ENCODE measurements at places on chromosomes 2 and 18. TPM values are rescaled to one million over a fixed set of nuclear protein-coding genes. Genes with fewer than 3 reads are reported as not detected.
A peak's percentile ranks its signal among the peaks of the same experiment; 100 is the strongest.

DNA sequence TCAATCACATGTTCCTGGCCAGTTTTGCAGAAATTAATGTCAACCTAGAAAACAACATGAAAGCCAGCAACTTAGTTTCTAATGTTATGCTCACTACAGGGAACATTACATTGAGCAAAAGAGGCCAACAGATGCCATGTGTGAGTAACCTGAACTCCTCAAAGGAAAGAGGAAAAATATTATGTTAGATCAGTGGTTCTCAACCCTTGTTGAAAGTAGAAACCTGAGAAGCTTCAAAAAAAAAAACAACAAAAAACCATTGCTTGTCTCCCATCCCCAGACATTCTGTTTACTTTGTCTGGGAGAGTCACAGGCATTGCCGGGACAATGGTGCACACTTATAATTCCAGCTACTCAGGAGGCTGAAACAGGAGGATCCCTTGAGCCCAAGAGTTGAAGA, 57.7 kb downstream of the METTL4 start:
- no peaks in the 10 kb centered on the region for H3K27me3 ChIP-seq
- no peaks in the 10 kb centered on the region for H3K36me3 ChIP-seq
- peaks cover 33% of the 10 kb centered on the region for H3K4me1 ChIP-seq
- H3K27ac ChIP-seq = peak overlapping the region; percentile 42
- no peak overlapping the region for H3K4me3 ChIP-seq

The GREB1 gene
- total RNA-seq = 0.55 TPM

DNA sequence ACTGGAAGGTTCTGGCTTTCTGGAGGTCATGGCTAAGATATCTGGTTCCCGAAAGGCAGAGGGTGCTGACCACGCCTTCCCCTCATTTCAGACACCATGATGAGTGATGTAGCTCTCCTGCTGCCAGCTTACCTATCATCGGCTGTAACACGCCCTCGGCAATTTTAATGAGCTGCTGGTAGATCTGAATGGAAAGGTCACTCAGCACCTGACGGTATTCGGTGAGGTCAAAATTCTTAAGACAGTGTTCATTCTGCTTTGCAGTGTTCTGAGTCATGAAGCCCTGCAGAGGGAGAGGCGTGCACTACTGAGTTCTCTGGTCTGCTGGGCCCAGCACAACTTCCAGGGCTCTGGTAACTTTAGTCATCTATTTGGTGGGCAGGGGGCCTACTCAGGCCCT, 25.7 kb upstream of the ACAA2 start:
- no peaks in the 10 kb centered on the region for H3K36me3 ChIP-seq
- H3K27me3 ChIP-seq = no peaks in the 10 kb centered on the region
- DNase-seq = no peak
- peaks cover 19% of the 10 kb centered on the region for H3K4me1 ChIP-seq

GRCh38 chr2:197952540-197953202, 148.3 kb downstream of the PLCL1 start:
- DNase-seq = no peak
- no peak overlapping the region for H3K27ac ChIP-seq
- no peak overlapping the region for H3K4me3 ChIP-seq
- peaks cover 17% of the 10 kb centered on the region for H3K27me3 ChIP-seq

DNA sequence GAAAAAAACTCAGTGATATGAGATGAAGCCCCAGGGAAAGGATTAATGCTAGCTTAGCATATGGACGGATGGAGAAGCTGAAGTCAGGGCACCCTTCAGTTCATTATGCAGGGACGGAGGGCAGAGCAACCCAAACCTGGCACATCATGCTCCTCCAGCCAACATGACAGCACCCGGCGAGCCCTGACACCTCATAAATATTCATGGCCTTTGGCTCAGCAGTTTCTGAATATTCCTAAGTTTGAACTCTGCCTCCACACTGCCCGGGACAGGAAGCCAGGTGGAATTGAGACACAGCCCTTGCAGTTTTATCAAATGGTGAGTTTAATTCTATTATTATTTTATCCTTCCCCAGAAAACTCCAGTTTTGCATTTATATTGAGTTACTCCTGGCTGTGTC, 87.3 kb upstream of the SH3BP4 start:
- no peak for DNase-seq
- H3K27me3 ChIP-seq = no peaks in the 10 kb centered on the region
- H3K27ac ChIP-seq = no peak overlapping the region
- no peaks in the 10 kb centered on the region for H3K36me3 ChIP-seq

DNA sequence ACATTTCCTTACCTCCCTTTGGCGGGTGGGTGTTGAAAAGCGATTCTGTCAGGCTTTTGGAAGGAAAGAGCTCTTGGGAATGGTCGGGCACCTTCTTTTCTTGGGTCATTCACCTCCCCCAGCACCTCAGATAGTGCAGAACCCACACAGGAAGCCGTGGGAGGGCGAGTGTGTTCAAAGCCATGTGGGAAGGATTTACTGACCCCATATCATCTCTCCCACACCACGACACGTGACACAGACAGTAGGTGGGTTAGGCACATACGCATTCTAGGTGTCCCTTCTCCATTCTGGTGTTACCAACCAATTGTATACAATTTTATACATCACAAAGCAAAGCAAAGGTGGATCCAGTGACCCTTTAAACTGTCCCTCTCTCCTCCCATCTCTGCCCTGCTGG, 263.7 kb upstream of the REV1 start:
- DNase-seq = no peak
- peak overlapping the region; percentile 10 for H3K27ac ChIP-seq
- H3K4me3 ChIP-seq = no peak overlapping the region
